ENCODE measurements at places on chromosomes 7 and 10.

- DNase-seq = no peak
Observed at GRCh38 chr7:112400141-112400540, 50.1 kb upstream of the IFRD1 start.

DNA sequence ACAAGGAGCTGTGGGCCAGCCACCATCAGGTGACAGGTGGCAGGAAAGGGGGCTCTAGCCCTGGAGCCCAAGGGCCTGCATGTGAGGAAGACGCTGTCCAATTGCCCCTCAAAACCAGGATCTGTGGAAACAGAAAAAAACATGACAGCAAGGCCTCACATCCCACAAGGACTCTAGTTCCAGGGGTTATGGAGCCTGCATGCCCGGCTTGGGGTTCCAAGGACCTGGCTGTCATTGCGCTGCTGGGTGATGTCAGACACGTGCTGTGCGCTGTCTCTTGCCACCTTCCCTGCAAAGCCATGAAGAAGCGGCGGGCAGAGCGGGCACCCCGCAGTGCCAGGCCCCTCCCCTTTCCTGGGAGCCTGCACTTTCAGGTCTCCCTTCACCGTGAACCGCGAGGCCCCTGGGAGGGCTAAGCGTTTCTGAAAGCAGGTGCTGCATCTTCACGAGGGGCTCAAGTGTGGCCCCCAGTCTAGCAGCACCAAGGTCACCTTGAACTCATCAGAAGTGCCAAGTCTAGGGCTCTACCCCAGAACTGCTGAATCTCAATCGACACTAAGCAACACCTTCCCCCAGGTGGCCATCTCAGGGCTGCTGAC, 15.1 kb upstream of the CRYGN start:
- no peak for DNase-seq

- no peak for DNase-seq
Observed at GRCh38 chr10:61130366-61130765, 186.4 kb upstream of the RHOBTB1 start.

DNA sequence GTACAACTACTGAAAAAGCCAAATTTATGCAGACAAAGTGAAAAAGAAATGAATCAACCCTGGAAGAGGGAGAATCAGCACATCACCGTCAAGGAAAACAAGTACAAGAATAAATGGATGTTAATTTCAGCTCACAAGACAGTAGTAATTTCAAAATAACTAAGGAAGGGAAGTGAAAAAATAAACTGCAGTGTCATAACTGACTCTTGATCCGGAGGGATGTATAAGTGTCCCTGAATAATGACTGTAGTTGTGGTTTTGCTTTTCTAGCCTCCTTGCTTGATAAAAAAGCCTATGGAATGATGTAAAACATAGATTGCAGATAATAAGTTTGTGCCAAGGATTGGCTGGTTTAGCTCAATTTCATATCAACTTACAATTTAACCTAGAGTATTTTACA, 721.1 kb upstream of the C7orf33 start:
- DNase-seq = no peak

- no peak for DNase-seq
Observed at GRCh38 chr10:34710391-34710751, 104.7 kb downstream of the PARD3 start.

- DNase-seq = no peak
Observed at GRCh38 chr7:79292834-79293233, 160.6 kb downstream of the MAGI2 start.

GRCh38 chr7:26153823-26154783, 2.1 kb downstream of the NFE2L3 start:
- DNase-seq = no peak

DNA sequence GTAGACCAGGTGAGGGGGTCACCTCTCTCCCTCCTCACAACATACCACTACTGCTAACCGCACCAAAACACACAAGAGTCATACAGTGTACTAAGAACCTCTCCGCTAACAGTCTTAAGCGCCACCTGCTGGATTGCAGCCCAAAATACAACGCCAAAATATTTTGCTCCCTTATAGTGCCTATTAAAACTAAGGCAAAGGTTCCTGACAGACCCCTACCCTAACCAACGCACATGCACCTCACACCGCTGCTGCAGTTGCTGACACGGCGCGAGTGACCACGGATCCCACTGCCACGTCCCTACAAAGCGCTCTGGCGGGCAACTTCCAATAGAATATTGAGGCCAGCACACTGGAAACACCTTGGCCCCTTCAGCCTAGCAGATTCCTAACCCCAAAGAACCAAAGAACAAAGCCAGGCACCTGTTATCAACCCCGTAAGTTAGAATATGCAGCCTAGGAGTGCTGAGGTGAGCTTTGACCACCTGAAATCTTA, 563.6 kb upstream of the SEMA3D start:
- no peak for DNase-seq

- no peak for DNase-seq
Observed at GRCh38 chr10:3785851-3786271, 852 bp upstream of the KLF6 start.

DNA sequence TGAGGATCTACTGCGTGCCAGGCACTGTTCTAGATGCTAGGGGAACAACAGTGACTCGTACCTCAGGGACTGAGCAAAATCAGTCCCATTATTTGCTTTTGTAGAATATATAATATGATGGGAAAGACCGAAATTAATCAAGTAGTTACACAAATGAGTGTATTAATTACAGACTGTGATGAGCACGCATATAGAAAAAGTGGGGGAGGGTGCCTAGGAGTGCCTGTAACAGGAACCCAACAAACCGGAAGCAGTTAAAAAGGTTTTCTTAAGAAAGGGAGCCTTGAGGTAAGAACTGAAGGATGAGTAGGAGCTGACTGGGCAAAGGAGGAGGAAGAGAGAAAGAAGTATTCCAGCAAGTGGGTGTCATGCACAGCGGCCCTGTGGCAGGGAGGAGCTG, 28.2 kb upstream of the IL6 start:
- DNase-seq = no peak

GRCh38 chr10:88647061-88647615, 17.1 kb upstream of the LIPF start:
- no peak for DNase-seq

DNA sequence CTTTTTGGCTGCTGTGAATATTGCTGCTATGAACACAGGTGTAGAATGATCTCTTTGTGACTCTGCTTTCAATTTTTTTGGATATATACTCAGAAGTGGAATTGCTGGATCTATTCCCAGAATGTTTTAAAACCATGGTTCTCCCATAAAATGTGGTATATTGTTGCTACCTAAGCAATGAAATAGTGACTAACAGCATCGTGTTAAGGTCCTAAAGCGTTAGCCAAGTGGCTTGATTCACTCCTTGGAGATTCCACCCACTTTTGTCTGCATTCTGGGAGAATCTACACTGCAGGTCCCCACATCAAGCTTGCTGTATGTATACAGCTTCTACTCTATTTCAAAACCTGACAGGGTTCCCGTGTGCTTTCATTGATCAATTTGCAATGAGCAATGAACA, 105.6 kb downstream of the CDK6 start:
- DNase-seq = no peak

GRCh38 chr7:142168746-142169145, 57.2 kb downstream of the MGAM2 start:
- no peak for DNase-seq

- DNase-seq = no peak
Observed at GRCh38 chr10:35511647-35512046, 93.5 kb upstream of the GJD4 start.
